ENCODE measurements at places on chromosomes 6 and 20.

- no peak for DNase-seq
These were observed 247.9 kb downstream of the ZFAND3 start for GRCh38 chr6:38067263-38067980.

DNA sequence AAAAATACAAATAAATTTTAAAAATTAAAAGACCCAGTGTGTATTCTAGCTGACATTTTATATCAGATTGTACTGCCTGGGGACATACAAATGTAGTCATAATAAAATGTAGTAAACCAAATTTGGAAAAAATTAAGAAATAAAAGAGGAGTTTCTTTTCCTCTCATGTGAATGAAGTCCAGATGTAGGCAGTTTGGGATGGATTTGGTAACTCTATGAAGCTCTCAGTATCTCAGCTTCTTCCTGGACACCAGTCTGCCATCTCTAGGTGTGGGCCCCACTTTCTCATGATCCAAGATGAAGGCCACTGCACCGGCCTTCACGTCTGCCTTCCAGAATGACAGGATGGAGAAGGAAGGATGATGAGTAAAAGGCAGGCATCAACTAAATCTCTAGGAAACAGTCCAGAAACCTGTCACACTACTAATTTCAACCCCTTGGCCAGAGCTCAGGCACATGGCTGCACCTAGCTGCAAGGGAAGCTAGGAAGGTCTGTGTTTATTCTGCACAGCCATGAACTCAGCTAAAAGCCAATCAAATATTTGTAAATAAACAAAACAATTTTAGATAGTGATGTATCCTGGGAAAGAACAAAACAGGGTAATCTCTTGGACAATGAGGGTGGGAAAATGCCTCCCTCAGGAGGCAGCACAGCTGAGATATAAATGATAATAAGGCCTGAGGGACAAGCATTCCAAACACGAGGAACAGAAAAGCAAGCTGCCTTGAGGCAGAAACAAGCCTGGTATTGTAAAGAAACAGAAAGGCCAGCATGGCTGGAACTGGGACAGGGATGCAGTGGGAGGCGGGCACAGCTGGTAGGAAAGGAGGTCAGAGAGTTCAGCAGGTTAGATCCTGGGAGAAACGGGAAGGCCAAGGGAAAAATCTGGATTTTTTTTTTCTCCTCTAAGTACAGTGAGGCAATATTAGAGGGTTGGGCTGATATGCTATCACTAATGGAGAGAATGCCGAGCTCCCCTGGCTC lies 88.5 kb upstream of the PTPN1 start:
- DNase-seq, result no peak

DNA sequence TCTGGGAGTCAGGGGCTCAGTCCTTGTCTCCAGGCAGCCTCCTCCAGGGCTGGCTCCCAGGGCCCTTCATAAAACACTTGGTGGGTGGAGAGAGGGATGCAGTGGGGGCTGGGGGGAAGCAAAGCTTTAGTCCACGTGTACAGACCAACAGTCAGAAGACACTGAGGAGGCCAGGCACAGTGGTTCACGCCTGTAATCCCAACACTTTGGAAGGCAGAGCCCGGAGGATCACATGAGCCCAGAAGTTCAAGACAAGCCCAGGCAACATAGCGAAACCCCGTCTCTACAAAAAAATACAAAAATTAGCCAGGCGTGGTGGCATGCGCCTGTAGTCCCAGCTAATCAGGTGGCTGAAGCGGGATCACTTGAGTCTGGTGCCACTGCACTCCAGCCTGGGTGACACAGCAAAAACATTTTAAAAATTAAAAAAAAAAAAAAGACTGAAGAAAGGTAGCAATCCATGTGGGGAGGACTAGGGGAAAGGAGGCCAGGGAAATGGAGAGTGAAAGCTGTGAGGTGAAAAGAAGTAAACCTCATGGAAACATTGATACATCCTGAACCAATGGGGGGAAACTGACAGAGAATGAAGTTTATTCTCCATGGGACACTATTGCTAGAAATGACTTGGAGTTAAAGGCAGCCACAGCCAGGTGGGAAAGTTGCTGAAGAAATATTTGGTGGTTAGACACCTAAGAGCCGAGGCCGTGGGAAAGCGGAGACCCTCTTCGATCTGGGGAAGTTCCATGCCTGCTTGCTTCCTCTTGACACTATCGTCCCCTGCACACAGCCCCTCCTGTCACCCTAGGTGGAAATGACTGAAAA lies 35.4 kb downstream of the PIM1 start:
- no peak for DNase-seq

DNA sequence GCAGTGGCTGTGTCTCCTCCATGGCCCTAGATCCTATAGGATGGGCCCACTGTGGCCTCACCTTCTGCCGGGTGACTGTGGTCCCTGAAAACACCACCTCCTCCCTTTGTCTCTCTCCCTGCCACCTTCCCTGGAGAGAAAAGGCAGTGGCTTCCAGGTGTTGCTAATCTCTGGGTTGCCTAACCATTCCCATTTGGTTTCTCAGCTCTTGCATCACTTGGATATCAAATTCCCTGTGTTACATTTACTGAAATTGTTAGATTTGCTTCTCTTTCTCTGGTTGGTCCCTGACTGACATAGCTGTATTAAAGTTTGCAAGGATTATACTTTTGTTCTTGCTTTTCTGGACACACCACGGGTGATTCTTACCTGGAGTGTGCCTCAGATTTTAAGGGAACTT lies 9.3 kb upstream of the ZFP64 start:
- DNase-seq, result no peak

DNA sequence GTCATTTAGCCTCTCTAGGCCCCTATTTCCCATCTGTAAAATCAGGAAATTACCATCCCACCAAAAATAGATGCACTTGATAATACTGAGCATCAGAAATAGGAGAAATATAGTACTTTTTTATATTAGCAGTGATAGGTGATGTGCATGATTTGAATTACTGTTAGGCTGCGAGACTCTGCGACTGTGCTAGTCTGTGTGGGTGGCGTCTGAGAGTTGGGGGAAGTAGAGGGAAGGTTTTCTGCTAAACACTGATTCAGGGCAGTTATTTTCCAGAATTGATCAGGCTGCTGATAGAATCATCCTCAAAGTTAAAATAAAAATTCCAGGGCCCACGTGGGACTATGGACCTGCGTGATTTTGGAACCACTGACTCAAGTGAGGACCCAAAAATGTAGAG lies 60.4 kb upstream of the ARMH2 start:
- DNase-seq, result no peak

GRCh38 chr6:16689788-16690607 lies 71.3 kb downstream of the ATXN1 start:
- no peak for DNase-seq

DNA sequence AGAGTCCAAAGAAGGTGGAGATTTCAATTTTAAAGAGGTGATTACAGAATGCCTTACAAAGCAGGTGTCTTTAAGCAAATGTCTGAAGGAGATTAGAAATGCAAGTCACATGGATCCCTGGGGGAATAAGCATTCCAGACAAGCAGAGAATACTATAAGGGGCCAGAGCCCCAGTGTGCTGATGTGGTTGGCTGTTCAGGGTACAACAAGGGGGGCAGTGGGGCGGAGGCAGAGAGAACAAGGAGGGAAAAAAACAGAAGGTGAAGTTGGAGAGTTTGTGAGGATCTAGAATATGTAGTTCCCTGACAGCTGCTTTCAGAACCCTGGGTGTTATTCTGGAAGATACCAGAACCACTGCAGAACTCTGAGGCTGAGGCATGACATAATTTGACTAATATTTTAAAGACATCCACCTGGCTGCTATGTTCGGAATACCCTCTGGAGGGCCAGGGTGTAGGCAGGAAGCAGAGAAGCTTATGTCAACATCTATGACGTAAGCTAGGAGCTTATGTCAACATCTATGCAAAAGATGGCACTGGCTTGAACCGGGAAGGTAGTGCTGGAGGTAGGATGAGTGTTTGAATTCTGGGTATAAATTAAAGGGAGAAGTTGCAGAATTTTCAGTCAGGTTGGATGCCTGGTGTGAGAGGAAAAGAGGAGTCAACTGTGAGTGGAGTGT lies 276.3 kb upstream of the AGPAT4 start:
- no peak for DNase-seq

GRCh38 chr6:52834481-52834880 lies 6.1 kb downstream of the GSTA5 start:
- DNase-seq, result no peak

DNA sequence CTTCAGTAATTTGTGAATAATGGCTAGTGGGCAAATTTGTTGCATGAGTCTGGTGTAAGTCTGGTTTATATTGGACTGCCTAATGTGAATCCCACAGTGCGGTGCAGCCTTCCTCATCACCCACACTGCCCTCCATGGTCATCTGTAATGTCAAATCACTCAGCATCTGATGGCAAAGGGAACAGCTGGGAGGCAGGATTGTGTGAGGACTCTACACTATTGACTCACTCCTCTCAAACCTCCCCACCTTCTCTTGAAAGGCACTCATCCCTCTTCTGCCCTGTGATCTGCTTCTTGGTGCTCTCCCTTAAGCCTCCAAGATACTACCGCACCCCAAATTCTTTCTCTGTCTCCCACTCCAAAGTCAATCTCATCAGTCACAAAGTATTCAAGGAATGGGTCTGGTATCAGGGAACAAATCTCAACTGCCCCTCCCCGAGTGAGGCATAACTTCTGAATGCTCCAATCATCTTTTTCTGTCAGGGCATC lies 146.0 kb upstream of the BEND6 start:
- DNase-seq, result no peak

GRCh38 chr20:45138561-45139300 lies 14.5 kb upstream of the WFDC12 start:
- peak; percentile 3 for DNase-seq

DNA sequence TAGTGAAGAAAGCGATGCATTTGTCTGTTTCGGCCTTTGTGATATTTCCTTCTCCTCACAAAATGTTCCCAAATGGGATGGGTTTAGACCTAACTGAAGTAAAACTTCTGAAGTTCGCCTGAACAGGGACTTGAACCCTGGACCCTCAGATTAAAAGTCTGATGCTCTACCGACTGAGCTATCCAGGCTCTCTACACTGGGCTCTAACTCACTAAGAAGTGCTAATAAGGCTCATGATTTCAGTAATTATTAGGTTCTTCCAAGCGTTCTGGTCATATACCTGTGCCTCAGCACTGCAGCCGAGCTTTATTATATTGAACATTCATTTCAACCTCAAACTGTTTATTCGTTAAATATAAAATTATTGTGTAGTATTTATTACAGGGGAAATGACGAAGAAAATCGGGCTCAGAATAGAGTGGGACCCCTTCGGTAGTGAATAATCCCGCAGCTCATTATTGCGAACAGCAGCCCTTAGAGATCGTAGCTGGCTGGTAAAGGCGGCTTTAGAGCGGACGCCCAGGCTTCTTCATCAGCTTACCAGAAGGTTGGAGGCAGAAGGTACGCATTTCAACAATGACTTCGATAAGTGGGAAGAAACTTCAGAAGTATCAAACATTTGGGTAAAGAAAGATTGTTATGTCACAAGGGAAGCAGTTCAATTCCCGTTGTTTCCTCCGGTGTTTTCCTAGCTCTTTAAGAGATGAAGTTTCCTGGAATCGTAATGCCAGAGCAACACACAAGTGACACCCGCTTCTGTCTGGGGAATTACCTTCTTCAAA lies 119.0 kb upstream of the ZNF184 start:
- DNase-seq, result peak; percentile 7

- no peak for DNase-seq
These were observed 202.0 kb downstream of the RNGTT start for GRCh38 chr6:88761237-88762031.

- no peak for DNase-seq
These were observed 278 bp downstream of the UST start for GRCh38 chr6:148747145-148747470.

DNA sequence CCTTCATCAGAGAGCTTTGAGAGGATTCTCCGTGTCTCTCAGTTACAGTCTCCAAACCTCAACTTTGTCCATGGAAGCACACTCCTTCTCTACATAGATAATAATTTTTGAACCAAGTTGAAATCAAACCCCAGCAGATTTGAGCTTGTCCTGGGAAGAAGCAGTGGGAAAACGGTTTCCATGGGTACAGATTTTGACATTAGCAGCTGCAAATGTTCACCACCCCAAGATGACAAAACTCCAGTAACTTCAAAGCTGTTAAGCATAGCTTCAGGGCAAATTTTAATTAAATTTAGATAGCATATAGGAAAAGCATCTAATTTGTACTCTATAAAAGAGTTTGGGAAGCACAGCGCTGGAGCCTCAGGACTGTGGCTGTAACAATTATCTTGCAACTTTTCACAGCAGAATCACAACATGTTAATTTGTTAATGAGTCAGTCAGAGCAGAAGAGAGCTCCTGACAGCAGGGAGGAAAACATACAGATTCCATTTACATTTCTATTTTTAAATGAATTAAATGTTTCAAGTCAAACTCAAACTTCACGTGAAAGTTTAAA lies 240.7 kb downstream of the BMP7 start:
- no peak for DNase-seq

- no peak for DNase-seq
These were observed 23.6 kb upstream of the ANKRD60 start for GRCh38 chr20:58251979-58252591.

- DNase-seq, result no peak
These were observed 93.5 kb downstream of the SPTLC3 start for GRCh38 chr20:13102237-13102636.

DNA sequence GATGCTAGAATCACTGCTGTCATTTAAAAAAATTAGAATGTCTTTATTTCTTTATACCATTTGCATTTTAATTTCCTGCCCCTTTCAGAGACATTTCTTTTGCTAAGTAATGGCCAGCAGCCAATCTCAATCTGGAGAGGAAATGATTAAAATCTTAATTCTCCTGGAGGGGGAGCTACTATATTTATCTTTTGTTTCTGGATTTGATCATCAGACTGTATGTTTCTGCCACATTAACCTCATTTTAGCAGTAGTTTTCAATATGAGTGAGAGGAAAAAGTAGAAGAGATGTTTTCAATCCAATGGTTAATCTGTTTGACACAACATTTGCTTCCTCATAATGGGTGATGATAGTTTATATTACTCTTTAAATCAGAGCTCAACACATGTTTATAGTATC lies 138.0 kb downstream of the FUT9 start:
- no peak for DNase-seq

DNA sequence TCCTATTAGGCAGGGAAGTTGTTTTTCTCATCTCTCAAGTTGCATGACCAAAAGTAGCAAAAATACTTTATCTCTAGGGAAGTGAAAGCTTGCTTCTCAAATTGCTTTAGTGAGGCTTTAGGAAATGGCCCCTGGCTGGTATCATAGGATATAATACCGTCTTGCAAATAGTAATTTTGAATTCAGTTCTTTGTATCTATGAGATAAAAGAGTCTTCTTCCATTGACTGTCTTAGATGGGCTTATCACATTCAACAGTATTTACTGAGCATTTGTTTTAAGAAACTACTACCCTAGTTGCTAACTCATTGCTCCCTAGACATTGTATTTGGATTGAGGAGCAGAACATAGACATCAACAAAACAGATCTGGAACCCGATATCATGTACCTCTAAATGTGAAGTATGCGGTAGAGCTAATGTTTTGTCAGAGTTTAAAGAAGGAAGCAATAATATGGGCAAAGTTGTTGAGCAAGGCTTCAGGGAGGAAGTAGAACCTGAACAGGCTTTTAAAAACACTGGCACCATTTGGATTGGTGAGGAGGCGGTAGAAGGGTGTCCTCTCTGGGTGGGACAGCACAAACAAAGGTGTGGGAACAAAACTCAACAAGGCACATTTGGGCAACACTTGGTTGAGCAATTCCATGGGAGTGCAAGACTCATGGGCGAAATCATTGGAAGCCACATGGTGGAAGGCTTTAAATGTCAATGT lies 101.5 kb downstream of the SGK1 start:
- no peak for DNase-seq

- DNase-seq, result no peak
These were observed 787 bp downstream of the JPH2 start for GRCh38 chr20:44186201-44186600.

GRCh38 chr20:59104831-59105230 lies 58.8 kb upstream of the ZNF831 start:
- no peak for DNase-seq

Data from NCI-H774 (cell line).